ENCODE measurements at places on chromosomes 2 and 18. TPM values are rescaled to one million over a fixed set of nuclear protein-coding genes. Genes with fewer than 3 reads are reported as not detected.

TUBA4B gene
- not detected for total RNA-seq

ATOH8 gene
- total RNA-seq = 5.4 TPM

ALPP gene
- total RNA-seq = not detected

CPS1 gene
- total RNA-seq = 12.8 TPM

TMEM17 gene
- total RNA-seq = 1.7 TPM

CABYR gene
- 5.5 TPM for total RNA-seq

DSG1 gene
- not detected for total RNA-seq

SYT4 gene
- not detected for total RNA-seq

CCDC178 gene
- not detected for total RNA-seq

Measured in thoracic aorta endothelial cell (primary cell).